Vagina (tissue), 2 donors: ENCODE measurements at places on chromosomes 5 and 9.

GRCh38 chr9:91207397-91207728 is 154.4 kb downstream of the AUH start:
- no peaks in the 10 kb centered on the region for H3K36me3 ChIP-seq
- no peaks in the 10 kb centered on the region for H3K27me3 ChIP-seq
- no peak for DNase-seq
- peak overlapping the region; percentile 60 for H3K27ac ChIP-seq
- peaks cover 22% of the 10 kb centered on the region for H3K4me1 ChIP-seq
- H3K4me3 ChIP-seq = no peak overlapping the region

- no peak overlapping the region for H3K4me3 ChIP-seq
- no peaks in the 10 kb centered on the region for H3K4me1 ChIP-seq
- H3K27ac ChIP-seq = no peak overlapping the region
These were observed 57.9 kb downstream of the MCCC2 start for GRCh38 chr5:71645030-71645429.

GRCh38 chr9:72542917-72543316 is 21.5 kb downstream of the TMC1 start:
- no peak for DNase-seq
- H3K4me1 ChIP-seq = no peaks in the 10 kb centered on the region
- no peaks in the 10 kb centered on the region for H3K27me3 ChIP-seq
- no peaks in the 10 kb centered on the region for H3K36me3 ChIP-seq

- H3K4me1 ChIP-seq = no peaks in the 10 kb centered on the region
- no peaks in the 10 kb centered on the region for H3K27me3 ChIP-seq
- no peaks in the 10 kb centered on the region for H3K36me3 ChIP-seq
- DNase-seq = no peak
These were observed 345.4 kb upstream of the MEF2C start for GRCh38 chr5:89228355-89228754.

- H3K27me3 ChIP-seq = no peaks in the 10 kb centered on the region
- H3K27ac ChIP-seq = no peak overlapping the region
- no peak overlapping the region for H3K4me3 ChIP-seq
These were observed 363.6 kb upstream of the CYLC2 start for GRCh38 chr9:102631559-102631958.

DNA sequence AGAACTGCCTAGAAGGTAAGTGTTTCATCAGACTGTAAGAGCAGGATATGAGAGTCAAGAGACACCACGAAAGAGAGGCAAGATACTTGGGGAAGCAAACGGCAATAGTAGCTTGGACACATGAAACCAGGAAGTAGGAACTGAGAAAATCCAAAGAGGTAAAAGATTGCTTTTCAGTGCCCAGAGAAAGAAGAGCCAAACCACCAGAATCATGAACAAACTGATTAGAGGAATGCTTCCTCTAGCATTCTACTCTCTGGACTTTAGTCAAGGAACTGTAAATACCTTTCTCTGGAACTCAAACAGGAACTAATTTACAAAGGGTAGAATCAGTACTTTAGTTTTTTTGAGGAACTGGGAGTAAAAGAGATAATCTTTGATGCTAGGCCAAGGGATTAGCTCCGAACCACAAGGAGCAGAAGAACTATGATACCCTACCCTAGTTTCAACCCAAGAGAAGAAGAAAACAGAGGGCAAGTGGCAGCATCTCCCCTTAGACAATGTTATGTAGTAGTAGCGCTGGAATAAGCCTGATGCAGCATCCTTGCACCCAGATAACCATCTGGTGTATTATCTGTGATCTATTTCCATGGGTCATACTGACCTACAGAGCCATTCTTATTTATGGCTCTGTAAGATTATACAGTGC is 41.3 kb downstream of the EFCAB9 start:
- no peaks in the 10 kb centered on the region for H3K27me3 ChIP-seq
- H3K4me1 ChIP-seq = no peaks in the 10 kb centered on the region
- H3K36me3 ChIP-seq = no peaks in the 10 kb centered on the region
- no peak overlapping the region for H3K4me3 ChIP-seq
- DNase-seq = no peak
- H3K27ac ChIP-seq = no peak overlapping the region

DNA sequence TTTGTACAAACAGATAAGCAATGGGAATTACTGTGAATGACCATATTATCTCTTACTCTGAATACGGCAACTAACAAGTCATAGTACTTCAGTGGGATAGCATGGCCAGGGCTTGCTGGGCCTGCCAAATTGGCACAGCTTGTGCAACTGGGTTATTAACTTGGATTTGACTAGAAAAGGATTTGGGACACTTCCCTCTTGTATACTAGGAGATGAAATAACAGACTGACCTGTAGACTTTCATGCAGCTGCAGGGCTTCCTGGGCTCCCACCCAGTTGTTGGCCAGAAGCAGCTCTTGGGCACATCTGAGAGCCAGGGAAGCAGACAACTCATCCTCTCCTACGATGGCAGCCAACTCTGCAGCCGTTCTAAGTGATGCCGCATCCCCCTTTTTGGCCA is 39.8 kb downstream of the CNOT8 start:
- peaks cover 56% of the 10 kb centered on the region for H3K36me3 ChIP-seq
- H3K4me3 ChIP-seq = no peak overlapping the region
- DNase-seq = no peak
- H3K4me1 ChIP-seq = peaks cover 9% of the 10 kb centered on the region
- H3K27ac ChIP-seq = no peak overlapping the region

DNA sequence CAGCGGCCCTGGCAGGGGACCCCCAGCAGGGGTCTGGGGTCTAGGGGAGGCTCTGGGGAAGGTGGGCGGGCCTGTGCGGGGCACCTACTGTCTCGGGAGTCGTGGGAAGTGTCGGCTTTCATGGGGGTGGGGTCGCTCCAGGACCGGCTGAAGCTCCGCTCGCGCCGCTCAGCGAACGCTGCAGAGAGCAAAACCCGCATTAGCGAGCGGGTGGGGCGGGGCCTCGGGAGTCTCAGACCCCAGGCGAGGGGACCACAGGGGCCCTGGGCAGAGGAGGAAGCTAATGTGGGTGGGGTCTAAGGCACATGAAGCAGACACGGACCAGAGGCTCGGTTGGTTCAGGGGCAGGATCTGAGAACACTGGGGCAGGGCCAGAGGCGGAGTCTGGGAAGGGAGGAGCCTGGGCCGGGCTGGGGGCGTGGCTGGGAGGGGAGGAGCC is 5.5 kb downstream of the NSMF start:
- peak overlapping the region; percentile 38 for H3K4me3 ChIP-seq
- DNase-seq = no peak
- H3K4me1 ChIP-seq = peaks cover 31% of the 10 kb centered on the region
- no peak overlapping the region for H3K27ac ChIP-seq
- no peaks in the 10 kb centered on the region for H3K27me3 ChIP-seq

DNA sequence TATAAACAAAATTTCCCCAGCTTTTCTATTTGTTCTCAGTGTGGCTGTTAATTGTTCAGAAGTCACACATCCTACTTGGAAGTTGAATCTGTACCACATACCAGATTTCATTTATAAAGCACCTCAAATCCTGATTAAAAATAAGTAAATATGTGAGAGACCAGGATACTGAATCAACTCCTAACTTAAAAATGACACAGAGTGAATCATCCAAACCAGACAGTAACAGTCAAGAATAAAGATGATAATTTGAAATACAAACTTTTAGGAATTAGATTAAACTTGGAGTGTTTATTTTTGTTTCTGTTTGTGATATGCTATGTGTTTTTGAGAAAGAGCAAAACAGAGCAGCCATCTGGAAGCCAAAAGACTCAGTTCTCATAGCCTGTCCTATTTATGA is 633.2 kb upstream of the RORB start:
- no peaks in the 10 kb centered on the region for H3K27me3 ChIP-seq
- no peak overlapping the region for H3K4me3 ChIP-seq
- H3K4me1 ChIP-seq = no peaks in the 10 kb centered on the region
- H3K36me3 ChIP-seq = no peaks in the 10 kb centered on the region
- no peak for DNase-seq

DNA sequence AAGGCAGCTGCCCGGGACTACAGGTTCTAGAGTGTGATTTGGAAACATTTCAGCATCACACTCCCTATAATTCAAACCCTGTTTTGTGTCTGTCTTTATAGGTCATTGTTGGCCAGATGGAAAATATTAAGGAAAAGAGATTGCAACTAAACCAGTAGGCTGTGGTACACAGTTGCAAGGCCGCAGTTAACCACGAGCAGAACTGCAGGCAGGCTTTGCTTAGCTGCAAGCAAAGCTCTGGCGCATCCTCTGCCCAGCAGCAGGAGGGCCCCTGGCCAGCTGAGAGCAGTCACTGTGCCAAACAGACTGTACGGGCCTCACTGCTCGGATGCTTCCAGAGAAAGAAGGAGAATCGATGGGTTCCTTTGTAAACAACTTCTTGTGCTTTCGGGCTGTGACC is 204.5 kb downstream of the DENND1A start:
- no peak overlapping the region for H3K4me3 ChIP-seq
- no peak for DNase-seq
- no peaks in the 10 kb centered on the region for H3K4me1 ChIP-seq
- no peaks in the 10 kb centered on the region for H3K27me3 ChIP-seq

DNA sequence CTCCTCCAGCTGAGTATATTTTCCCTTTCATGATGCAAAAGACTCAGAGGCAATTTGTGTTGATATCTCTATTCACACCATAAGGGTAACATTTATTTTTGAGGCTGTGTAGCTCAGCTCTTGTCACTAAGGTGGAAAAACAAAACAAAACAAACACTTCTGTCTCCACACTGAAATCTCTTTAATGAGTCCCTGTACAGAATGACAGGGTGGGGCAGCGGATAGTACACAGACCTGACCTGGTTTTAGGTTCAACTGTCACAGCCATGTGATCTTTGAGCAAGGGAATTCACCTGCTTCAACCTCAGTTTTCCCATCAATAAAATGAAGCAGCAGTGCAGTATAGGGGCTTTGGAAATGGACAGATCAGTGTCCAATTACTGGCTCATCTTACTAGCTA is 29.3 kb downstream of the TLR4 start:
- DNase-seq = no peak
- no peaks in the 10 kb centered on the region for H3K36me3 ChIP-seq
- no peaks in the 10 kb centered on the region for H3K4me1 ChIP-seq

- H3K4me1 ChIP-seq = no peaks in the 10 kb centered on the region
- no peak overlapping the region for H3K4me3 ChIP-seq
- no peaks in the 10 kb centered on the region for H3K36me3 ChIP-seq
These were observed 92.8 kb upstream of the SLC44A1 start for GRCh38 chr9:105151686-105151995.

GRCh38 chr5:17282283-17283120 is 65.1 kb downstream of the BASP1 start:
- no peaks in the 10 kb centered on the region for H3K27me3 ChIP-seq
- H3K27ac ChIP-seq = no peak overlapping the region
- DNase-seq = no peak
- H3K4me3 ChIP-seq = no peak overlapping the region
- H3K4me1 ChIP-seq = no peaks in the 10 kb centered on the region

DNA sequence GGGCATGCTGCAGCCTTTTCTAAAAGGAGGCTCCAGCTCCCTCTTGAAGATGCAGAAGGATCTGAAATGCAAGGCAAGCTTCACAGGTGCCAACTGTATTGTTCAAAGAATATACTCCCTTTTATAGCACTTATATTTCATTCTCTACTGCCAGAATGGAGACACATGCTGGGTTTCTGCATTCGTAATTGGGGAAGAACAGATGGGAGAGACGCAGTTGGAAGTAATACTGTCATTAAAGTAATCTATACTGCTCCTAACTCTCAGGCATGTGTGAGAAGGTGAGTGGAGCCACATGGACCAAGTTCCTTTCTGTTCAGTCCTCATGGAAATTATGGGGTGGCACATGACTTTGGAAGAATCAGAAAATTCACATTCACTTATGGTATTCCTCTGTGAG is 226.4 kb downstream of the TRIM32 start:
- no peak overlapping the region for H3K27ac ChIP-seq
- H3K4me3 ChIP-seq = no peak overlapping the region
- H3K4me1 ChIP-seq = no peaks in the 10 kb centered on the region
- H3K27me3 ChIP-seq = no peaks in the 10 kb centered on the region

DNA sequence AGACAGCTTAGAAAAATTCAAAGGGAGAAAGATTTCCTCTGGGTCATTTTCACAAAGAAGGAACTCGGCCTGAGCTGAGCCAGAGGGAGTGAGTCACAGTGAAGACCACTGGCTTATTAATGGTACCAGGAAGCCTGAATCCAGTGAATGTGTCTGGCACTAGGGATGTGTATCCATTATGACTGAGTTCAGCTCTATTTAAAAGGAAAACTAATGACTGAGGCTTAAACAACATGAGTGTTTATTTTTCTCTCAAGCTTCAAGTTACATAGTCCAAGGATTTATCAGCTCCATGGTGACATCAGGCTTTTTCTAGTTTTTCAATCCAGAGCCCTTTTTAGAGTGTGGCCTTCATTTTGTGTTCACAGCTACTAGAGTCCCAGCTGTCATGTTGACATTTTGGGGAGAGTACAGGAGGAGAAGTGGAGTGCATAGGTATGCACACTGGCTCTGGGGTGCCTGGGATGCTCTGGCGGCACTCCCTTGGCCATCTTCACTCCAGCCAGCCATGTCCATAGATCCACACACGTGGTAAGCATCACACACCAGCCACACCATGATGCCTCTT is 159.5 kb upstream of the ERCC6L2 start:
- H3K27me3 ChIP-seq = no peaks in the 10 kb centered on the region
- DNase-seq = no peak
- no peaks in the 10 kb centered on the region for H3K4me1 ChIP-seq
- H3K4me3 ChIP-seq = no peak overlapping the region
- no peaks in the 10 kb centered on the region for H3K36me3 ChIP-seq
- no peak overlapping the region for H3K27ac ChIP-seq

DNA sequence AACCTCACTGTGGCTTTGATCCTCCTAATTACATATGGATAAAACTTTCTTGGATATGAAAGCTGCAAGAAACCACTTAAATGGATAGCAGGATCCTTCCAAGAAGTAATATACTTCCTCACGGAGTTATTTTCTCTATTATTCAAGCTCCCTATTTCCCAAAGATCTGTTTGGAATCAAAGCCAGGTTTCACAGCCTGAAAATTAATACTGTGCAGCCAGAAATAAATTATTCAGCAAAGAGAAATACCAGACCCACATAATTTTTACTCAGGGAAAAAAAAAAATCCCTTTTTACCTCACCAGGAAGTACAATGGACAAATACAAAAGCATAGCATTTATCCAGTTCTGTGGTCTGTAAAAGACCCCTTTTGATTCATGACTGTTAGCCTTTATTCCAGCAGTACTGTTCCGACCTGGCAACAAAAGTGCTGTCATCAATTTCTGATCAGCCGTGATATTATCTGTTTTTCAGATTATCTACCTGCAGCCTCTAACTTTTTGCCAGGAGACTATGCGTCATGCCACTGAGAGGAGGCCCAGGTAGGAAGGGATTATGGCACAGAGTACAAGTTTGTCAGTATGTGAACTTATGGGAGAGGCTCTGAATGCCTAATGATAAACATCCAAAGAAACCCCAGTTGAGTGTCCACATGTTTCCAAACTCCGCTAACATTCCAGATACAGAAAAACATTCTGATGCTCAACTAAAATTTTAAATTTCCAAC is 57.0 kb downstream of the FBN2 start:
- H3K4me3 ChIP-seq = no peak overlapping the region
- H3K4me1 ChIP-seq = no peaks in the 10 kb centered on the region
- no peak overlapping the region for H3K27ac ChIP-seq
- H3K36me3 ChIP-seq = no peaks in the 10 kb centered on the region
